ENCODE measurements at places on chromosomes 1 and 21.

GRCh38 chr1:156228501-156228900, 13.5 kb upstream of the BGLAP start:
- DNase-seq: no peak

- no peak for DNase-seq
These were observed 5.7 kb upstream of the TNFRSF8 start for GRCh38 chr1:12057382-12057781.

GRCh38 chr1:98289311-98289710, 368.5 kb upstream of the DPYD start:
- no peak for DNase-seq

DNA sequence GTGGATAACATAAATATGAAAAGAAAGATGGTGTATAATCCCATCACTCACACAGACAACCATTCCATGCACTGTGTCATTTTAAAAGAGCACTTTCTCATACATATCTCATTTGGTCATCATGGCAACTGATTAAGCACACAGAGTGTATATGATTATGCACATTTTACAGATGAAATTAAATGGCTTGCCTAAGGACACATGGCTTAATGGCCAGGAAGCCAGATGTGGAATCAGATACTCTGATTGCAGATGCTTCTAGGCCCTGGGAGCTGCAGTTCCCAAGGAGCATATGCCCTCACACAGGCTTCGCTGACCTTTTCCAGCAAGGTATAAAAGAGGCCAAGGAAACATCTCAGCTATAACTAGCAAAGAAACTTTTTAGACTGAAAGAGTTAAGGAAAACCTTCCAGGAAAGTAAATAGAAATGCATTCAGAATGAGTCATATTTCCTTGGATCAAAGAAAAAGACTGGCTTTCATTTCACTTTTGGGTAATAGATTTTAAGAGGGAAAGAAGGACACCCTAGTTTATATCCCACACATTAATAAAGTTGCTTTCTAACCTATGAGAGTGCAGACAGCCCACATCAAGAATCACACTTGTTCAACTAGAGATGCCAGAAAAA, 19.6 kb upstream of the FAM89A start:
- no peak for DNase-seq

- DNase-seq: no peak
These were observed 160.5 kb downstream of the ACTL8 start for GRCh38 chr1:17915511-17916197.

DNA sequence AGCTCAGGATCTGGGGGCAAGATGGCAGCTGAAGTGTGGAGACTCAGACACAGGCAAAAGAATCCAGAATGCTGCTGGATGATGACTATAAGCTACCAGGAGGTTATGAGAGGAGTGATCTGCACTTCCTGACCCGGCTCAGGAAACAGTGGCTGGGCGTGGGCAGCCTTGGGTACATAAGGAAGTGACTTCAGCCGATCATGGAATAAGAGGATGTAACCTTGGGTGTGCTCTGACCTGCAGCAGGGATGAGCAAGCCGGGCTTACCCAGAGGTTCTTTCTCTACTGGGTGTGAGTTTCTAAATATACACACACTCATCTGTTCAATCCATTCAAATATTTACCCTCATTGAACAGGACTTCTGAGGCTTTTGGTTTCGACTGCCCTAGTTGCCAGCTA, 62.7 kb downstream of the CD34 start:
- DNase-seq: peak; percentile 30

DNA sequence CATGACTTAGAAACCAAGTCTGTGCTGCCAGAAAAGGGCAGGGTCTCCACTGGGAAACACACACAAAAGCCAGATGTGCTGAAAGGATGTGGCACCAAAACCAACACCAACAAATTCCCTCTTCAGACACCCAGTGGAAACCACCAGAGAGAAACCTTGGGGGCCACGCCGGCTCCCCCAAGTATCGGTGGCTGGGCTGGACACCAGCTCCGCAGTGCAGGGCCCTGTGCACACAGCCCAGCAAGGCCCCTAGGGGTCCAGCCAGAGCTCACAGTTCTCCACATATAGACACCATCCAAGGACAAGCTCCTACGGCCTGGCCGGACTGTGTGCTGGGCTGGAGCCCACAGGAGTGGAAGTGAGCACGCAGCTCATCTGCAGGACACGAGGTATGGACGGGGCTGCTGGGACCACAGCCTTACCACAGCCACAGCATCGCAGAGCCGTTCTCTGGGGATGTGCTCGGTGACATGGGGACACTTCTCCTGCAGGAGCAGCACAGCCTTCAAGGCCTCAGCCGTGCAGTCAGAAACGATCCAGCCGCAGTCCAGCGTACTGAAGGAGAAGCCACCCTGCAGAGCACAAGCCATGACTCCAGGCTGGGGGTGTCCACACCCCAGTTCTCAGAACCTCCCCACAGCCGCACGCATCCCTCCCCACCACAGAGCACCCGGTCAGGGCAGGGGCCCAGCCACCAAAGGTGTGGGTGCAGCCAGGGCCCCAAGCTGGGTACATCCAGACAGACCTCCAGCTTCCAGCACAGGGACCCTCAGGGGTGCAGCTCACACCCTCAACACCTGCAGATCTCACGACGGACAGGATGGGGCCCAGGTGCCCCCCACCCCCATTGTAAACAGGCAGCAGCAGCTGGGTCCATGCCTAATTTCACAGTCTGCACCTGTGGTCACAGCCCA, 21.3 kb downstream of the LSS start:
- no peak for DNase-seq

- DNase-seq: no peak
These were observed 11.5 kb upstream of the PSRC1 start for GRCh38 chr1:109294481-109294880.

GRCh38 chr21:41916888-41917433, 36.9 kb downstream of the C2CD2 start:
- no peak for DNase-seq

GRCh38 chr1:50497007-50497406, 73.8 kb upstream of the DMRTA2 start:
- no peak for DNase-seq

GRCh38 chr1:97489834-97490233, 431.0 kb downstream of the DPYD start:
- DNase-seq: no peak
